Adipocyte (in vitro differentiated cells): ENCODE measurements at places on chromosomes 7 and 10.

GRCh38 chr7:108127461-108127860 lies 2.7 kb downstream of the LAMB4 start:
- no peak for DNase-seq

- no peak for DNase-seq
Observed at GRCh38 chr7:81280531-81280930, 361.7 kb upstream of the SEMA3C start.

DNA sequence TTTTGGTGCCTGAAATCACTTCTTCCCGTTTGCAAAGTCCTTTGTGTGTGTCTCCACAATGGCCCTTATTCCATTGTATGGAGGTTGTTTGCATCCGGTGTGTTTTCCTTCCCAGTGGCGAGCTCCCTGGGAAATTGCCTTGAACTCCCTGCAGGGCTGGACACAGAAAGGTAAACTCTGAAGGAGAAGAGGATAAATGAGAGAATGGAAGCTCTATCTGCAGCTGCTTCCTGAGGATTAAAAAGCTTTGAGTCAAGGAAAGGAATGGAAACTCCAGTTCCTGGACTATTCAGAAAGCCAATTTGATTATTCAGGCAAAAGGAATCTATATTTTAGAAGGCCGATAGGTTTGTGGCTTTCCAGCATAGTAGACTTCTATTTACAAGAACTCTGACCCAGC lies 4.4 kb upstream of the GRK5 start:
- DNase-seq, result peak; percentile 55

DNA sequence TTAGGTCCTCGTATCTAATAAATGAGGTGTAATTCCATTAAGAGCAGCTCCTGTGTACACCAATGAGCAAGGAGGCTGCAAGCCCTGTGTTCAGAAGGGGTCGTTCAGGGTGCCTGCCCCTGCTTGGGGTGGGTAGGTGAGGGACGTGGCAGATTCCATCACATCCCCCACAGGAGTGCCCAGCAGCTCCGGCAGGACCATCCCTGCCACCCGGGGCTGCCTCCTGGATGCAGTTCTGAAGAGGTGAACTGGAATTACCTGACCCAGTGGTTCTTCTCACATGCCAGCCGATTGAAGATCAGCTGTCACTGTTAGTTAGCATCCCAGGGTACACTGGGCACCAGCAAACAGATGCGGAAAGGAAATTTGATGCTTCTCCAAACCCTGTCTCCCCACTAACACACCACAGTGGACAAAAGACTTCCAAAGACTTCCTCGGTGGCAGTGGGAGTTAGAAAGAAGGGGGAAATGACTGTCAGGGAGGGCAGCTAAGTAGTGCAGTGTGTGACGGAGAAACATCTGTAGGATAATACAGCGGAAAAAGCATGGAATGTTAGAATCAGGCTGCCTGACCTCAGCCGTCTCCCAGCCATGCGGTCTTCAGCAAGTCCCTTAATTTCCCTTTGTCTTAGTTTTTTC lies 313.6 kb upstream of the ZMIZ1 start:
- DNase-seq, result no peak

DNA sequence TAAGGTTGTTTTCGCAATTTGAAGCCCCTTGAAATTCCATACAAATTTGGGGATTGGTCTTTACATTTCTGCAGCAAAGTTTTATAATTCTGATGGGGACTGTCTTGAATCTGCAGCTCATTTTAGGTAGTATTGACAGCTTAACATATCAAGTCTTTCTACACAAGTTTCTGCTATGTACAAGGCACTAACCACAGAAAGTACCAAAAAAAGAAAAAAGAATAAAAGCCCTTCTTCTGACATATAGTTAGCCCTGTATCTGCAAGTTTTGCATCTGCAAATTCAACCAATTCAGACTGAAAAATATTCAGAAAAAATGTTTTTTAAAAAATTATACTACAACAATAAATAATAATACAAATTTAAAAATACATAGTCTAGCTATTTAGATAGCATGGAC lies 15.3 kb downstream of the POT1 start:
- DNase-seq, result no peak

- peak; percentile 78 for DNase-seq
Observed at GRCh38 chr10:17217631-17218232, 10.3 kb upstream of the VIM start.

DNA sequence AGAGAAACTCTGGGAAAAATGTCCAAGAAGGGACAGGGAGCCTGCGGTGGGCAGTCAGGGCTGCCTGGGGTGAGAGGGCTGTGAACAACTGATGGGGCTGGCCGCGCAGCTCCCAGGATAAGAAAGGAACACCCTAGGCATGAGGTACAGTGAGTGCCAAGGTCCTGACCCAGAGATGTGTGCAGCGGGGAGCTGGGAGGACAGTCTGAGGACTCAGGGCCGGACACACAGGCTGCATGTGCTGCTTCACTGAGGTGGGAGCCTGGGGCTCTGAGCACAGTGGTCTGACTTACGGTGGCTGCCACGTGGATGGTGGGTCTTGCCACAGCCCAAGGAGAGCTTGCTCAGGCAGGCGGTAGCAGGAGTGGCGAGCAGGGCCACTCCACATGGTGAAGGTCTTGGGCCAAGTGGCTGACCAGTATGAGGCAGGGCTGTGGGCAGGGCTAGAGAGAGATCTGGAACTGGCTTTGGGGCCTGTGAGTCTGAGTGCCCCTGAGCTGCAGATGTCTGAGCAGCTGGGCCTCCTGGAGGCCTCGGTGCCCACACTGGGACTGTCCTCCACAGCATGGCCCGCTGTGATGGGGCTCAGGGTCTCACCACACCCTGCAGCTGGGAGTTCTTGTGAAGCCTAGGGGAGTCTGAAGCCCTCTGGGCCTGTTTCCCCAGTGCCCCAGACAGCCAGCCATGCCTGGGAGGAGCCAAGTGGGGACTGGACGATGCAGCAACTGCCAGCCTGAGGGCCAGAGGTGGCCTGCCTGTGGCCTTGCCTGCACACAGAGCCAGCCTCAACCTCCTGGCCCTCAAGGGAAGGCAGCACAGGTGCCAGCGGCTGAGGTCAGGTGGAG lies 60.3 kb downstream of the RASGEF1A start:
- DNase-seq, result no peak

- DNase-seq, result no peak
Observed at GRCh38 chr7:108716783-108717182, 147.1 kb downstream of the DNAJB9 start.

DNA sequence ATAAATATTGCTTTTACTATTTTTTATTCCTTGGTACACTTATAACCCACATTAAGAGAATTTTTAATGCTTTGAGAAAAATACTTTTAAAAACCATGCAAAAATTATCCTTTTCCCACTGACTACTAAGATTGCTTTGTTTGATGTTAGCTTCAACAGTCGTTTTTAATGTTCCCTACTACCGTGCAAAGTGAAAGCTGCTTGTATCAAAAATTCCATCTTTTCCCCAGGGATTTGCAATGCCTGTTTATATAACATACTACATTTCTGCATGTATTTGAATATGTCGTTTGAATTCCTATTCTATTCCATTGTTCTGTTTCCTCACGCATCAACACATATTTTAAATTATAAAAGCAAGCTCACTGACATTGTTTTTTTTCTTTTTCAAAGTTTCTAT lies 54.4 kb downstream of the TFPI2 start:
- peak; percentile 81 for DNase-seq

- no peak for DNase-seq
Observed at GRCh38 chr7:3415861-3416312, 114.8 kb downstream of the SDK1 start.

DNA sequence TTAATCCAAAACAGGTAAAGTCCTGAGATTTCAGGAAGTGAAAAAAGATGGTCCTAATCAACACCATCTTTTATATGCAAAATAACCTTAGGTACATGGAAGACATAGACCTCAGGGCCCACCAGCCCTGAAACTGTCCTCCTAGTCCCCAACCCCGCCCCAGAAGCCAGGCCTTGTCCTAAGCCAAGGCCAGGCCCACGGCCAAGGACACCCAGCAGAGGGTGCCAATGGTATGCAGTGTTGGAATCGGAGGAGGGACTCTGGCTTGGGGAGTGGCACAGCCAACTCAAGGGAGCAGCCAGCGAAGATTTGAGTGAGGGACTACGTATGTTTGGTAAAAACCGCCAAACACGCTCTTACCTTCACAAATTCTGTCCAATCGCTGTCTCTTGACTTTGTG lies 96.7 kb downstream of the ZRANB1 start:
- no peak for DNase-seq

- DNase-seq, result no peak
Observed at GRCh38 chr10:84820596-84820995, 492.2 kb downstream of the CCSER2 start.

- no peak for DNase-seq
Observed at GRCh38 chr7:150973571-150974451, 4.3 kb downstream of the KCNH2 start.

DNA sequence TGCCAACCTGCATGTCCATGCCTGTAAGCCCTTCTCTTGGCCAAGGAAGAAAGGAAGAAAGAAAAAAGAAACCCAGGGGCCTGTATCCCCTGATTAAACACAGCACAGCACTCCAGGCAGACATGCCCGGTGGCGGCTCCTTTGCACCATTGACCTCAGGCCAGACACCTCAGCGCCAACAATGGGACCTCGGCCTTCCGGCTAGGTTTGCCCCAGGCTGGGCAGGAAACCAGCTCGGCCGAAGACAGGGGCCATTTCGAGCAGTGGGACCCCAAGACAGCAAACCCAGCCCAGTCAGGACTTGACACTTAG lies 2.8 kb downstream of the HOXA10 start:
- no peak for DNase-seq

- DNase-seq, result no peak
Observed at GRCh38 chr7:69526570-69526969, 71.7 kb upstream of the AUTS2 start.
